ENCODE measurements at places on chromosomes 1 and 21. TPM values are rescaled to one million over a fixed set of nuclear protein-coding genes. Genes with fewer than 3 reads are reported as not detected.
A peak's percentile ranks its signal among the peaks of the same experiment; 100 is the strongest.

GRCh38 chr1:230693221-230693620, 20.7 kb downstream of the AGT start:
- DNase-seq: no peak

GRCh38 chr1:1779320-1779675, 1.0 kb upstream of the NADK start:
- DNase-seq: no peak

SMIM1 gene
- 2.9 TPM for total RNA-seq

A3GALT2 gene
- not detected for total RNA-seq

DNA sequence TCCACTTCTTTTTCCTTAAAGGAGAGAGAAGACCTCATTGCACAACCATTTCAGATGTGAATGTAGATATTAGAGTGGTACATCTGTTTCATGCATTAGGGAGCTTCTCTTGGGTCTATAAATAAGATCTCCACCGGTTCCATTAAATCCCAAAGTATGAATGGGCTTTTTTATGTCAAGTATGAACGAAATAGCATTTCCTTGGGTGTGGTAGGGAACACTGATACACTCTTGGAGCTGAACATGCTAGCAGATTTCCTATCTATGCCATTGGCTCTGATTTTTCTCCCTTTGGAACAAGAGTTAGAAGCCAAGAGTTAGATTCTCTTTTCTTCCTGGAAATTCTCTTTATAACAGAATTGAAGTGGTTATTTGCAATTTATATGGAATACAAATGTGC, 245.6 kb upstream of the ADAMTS5 start:
- DNase-seq: no peak

- peak; percentile 33 for DNase-seq
Observed at GRCh38 chr21:37367336-37367702, 746 bp downstream of the DYRK1A start.

EFCAB7 gene
- total RNA-seq: 5.8 TPM

- DNase-seq: no peak
Observed at GRCh38 chr1:47487850-47488450, 50.1 kb downstream of the FOXD2 start.

OR2L13 gene
- total RNA-seq: not detected

DNA sequence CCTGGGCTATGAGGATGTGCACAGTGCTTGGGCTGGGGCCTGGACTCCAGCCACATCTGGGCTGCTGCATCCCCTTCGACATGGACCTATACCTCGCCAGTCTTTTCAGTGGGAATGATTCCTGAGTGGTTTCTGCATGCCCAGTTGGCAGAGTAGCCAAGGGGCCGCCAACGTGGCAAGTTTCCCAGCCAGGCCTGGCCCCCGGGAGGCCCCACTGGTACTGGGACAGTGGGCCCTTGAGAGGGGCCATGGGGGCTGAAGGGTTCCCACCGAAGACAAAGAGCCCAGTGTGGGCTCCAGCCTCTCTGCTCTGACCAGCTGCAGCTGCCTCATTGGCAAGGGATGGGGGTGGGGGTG, 15.4 kb downstream of the RAP1GAP start:
- no peak for DNase-seq

GRCh38 chr1:242886137-242886536, 361.6 kb upstream of the PLD5 start:
- DNase-seq: no peak

TNFRSF9 gene
- total RNA-seq: 64.0 TPM

DNA sequence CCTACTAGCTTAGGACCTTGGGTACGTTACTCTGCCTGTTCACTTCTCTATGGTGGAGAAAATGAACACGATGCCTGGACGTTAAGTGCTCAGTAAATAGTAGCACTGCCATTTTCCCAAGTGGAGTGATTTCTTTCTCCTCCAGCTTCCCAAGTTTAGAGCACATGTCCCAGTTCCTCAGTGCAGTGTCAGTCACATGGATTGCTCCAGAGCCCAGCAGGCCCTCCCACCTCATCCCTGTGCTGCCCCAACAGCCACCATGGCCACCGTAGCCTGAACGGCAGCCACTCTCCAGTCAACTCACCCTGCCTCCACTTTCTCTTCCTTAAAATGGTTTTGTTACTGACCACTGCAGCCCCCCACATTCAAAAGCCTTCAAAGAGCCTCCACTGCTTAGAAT, 8.5 kb downstream of the STMN1 start:
- DNase-seq: no peak

- DNase-seq: peak; percentile 75
Observed at GRCh38 chr1:168408884-168409283, 128.2 kb downstream of the TBX19 start.

DNA sequence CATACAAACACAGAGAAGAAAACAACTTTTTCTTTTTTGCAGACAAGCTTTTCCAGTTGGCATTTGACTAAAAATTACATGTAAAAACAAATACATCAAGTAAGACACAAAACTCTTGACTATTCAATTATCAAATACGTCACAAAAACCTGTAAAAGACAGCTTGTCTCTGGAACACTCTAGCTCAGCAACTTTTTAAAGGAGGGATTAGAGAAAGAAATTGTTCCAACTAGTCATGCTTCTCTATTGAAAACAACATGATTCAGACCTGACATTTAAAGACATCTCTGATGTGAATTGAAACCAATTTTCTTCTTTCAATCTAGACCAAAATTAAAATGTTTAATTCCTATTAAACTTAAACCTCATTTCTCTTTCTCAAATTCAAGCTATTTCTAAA, 30.3 kb downstream of the SMYD3 start:
- no peak for DNase-seq

GRCh38 chr1:205381305-205381704, 24.6 kb upstream of the KLHDC8A start:
- no peak for DNase-seq

DNA sequence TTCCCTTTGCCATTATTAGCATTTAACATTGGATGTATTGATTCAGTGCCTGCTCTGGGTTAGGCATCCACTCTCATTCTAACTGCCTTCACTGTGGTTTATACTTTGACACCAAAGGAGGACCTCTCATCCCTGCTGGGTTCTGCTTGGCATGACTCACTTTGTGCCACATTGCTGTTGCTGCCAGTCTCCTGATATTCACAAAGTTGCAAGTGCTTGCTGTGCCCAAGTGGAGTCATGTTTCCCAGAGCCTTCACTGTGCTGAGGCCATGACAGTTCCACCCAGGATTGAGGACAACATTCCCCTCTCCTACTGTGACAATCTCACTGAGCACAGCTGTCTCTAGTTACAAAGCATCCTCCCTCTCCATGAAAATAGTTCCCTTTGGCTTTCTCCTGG, 519.9 kb upstream of the USP24 start:
- DNase-seq: no peak

CLEC20A gene
- total RNA-seq: not detected

DNA sequence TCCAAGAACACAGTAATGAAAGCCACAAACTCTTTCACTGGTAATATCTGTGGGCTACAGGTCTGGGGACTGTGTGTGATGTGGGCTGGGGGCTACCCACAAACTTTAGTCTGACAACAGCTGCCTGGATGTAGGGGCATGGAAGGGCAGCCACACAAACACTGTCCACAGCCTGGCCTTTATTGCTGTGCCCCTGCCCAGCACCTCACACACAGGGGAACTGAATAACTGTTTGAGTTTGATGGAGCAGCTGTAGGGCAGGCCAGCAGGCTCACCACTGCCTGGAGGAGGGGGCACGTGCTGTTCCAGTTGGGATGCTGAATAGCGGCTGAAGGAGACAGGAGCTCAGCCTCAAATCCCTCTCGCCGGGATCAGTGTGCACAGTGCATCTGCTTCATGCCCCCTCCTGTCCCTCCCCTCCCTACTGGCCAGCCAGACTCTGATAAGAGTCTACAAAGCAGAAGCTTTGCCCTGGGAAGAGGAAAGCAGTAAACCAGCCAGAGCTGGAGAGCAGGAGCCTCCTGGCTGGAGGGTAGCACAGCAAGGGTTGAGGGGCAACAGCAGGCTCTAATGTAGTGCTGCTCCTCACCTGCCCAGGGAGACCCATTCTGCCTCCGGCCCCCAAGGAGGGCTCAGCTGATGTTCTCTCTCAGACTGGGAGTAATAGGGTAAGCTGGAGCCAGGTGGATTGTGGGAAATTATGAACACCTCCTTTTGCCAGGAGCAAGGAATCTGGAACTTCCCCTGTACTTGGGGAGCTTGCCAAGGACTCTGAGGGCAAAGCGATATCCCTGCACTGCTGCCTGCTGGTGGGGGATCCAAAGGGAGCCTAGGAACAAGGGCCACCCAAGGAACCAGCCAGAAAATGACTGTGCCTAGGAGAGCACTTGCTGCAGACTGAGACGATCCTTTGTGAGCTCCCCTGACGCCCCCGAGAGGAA, 70.2 kb upstream of the GOLT1A start:
- DNase-seq: no peak

RNF223 gene
- total RNA-seq: not detected

DNA sequence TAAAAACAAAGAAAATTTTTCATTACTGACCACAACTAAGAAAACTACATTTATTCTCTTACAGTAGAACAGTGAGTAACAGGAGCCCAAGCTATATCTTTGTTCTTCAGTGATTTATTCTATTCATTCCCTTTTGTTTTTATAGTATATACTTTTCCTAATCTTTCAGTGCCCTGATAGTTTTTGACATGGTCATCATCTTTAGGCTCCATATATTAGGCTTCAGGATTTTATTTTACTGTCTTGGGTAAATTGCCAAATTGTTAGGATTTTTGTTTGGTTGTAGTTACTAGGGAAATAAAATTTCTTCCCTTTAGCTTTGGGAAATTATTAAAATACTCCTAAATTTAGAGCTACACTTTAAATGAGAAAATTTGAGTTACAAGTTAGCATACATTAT, 10.3 kb downstream of the FBXO28 start:
- DNase-seq: no peak

DNA sequence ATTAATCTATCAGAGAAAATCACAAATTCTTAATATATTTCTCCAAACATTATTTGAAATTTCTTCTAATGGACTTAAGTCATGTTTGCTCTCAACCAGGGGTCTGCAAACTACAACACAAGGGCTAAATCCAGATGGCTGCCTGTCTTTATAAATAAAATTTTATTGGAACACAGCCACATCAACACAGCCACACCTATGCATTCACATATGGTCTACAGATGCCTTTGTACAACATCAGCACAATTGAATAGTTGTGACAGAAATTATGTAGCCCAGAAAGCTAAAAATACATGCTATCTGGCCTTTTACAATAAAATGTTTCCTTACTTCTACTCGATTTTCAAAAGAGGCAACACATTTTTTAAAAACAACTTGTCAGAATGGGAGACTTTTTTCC, 103.9 kb downstream of the DPYD start:
- no peak for DNase-seq

DNA sequence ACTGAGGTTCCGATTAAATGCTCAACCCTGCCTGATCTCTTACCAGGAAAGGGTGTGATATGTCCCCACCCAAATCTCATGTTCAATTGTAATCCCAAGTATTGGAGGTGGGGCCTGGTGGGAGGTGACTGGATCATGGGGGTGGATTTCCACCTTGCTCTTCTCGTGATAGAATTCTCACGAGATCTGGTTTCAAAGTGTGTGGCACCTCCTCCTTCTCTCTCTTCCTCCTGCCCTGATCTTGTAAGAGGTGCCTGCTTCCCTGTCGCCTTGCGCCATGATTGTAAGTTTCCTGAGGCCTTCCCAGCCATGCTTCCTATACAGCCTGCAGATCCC, 34.9 kb downstream of the RSPH1 start:
- DNase-seq: no peak

HMGCS2 gene
- total RNA-seq: not detected

- DNase-seq: peak; percentile 18
Observed at GRCh38 chr1:155219592-155220031, 11.1 kb downstream of the MTX1 start.

DNA sequence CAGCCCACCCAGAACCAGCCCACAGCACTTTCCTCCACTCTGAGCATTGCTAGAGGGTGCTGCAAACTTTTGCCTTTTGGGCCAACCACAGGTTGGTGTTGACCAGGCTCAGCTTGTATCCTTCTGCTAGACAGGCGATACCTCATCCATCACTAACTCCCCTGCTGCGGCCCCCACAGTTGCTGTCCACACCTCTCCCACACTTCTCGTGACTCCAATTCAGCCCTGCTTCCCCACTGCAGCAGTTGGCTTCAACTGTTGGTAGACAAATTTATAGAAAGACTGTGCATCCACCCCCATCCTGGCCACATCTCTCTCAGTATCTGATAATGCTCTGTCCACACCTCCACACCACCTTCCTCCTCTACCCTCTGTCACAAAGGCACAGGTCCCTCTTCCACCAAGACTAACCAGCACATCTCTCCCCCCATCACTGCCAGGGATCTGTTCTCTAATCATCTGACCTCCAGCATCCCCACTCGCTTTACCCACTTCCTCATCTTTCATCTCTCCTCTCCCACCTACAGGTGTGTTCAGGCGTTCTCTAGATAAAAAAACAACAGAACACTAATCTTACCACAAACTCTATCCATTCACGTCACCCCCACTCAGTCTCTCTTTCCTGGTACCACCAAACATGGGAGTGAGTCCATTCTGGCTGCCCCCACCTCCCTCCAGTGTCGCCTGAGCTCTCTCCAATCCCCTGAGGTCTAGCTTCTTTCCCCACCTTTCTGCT, 15.8 kb upstream of the SLC25A44 start:
- DNase-seq: peak; percentile 10

DNA sequence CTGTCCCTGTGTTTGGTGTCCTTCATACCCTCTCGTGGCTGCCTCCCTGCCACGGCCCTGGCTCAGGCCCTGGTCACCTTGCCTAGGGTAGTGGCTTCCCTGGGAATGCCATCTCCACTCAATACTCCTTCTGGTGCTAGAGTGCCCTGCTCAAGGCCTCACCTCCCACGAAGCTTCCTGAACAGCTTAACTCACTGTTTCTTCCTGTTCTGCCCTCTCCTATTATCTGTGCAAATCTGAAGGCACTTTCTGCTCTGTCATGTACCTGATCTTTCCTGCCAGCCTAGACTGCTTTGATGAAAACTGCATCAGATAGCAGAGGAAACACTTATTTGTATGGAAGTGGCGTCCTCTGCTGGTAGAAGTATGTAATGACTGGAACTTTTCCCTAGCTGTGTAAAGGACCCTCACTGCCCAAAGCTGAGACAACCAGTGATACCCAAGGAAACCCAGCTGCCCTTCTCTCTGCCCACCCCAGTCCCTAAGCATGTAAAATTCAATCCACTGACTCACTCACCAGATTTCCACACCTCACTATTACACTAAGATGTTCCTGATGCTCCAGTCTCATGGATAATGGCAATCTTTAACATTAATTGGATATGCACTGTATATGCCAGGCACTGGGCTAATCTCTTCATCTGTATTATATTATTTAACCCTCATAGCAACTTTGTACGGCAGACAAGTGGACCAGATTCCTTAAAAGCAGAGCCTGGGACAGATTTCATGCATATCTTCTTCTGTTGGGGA, 36.2 kb upstream of the BTG2 start:
- DNase-seq: peak; percentile 49

DNA sequence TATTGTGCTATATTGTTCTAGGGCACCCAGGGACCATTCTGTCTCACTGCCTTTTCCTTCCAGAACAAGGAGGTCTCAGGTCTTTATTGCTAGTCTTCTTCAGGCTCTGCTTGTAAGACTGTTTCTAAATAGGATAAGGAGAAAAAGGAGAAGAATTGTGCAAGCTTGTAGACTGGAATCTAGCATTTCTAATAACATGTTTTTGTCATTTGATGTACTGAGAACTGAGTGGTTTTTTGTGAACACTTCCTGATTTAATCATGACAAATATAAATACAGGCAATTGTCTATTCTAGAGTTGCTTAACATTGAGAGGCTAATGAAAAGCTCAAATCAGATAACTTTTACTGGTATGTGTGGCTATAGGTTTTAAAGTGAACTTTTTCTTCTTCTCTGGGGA, 77.6 kb downstream of the CLIC4 start:
- no peak for DNase-seq
